ENCODE measurements at places on chromosomes 11 and 22.
A peak's percentile ranks its signal among the peaks of the same experiment; 100 is the strongest.

DNA sequence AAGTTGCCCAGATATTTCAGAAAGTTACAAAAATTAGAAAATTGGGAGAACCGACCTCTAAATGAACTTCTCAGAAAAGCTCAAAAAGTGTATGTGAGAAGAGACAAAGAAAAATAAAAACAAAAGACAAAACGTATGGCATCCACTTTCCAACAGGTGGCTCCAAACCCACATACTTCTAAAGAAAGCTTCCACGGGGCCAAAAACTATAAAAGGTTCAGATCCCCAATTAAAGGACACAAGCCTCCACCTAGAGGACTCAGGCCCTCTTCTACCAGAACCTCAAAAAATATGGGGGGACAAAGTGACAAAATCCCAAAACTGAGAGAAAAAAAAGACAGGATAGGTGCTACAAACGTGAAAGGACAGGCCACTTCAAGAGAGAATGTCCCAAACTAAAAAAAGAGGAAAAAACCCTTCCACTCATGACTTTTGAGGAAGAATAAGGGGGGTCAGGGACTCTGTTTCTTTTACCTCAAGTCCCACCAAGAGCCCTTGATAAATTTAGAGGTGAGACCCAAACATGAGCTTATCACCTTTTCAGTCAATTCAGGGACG, 8.8 kb downstream of the SCGB2A1 start:
- DNase-seq, result peak; percentile 28

- DNase-seq, result no peak
Measured at GRCh38 chr11:61110255-61111049, 8.2 kb downstream of the CD5 start.

- DNase-seq, result no peak
Measured at GRCh38 chr11:126489836-126490660, 134.6 kb downstream of the ST3GAL4 start.

GRCh38 chr11:83158965-83159901, 2.3 kb downstream of the PCF11 start:
- no peak for DNase-seq

DNA sequence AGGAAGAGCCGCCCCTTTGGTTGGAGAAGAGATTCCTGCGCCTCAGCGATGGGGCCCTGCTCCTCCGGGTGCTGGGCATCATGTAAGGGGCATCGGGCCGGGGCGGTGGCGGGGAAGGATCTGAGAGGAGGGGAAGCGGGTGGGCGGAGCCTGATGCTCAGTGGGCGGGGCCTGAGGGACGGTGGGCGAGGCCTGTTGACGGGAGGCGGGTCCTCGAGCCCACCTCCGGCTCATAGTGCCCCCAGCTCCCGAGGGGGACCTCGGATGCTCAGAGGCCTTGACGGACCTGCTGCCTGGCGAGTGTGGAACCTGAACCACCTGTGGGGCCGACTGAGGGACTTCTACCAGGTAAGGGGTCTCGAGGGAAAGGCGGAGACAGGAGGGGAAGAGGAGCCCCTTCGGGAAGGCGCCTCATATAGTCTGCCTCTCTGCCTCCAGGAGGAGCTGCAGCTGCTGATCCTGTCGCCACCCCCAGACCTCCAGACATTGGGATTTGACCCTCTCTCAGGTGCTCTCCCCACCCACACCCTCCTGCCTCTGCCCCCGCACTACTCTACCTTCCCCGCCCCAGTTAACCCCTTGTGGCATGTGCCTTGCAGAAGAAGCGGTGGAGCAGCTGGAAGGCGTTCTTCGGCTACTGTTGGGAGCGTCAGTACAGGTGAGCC, 799 bp downstream of the CCDC88B start:
- no peak for DNase-seq

Measured in NCI-H748 treated with DMSO at 0.1 percent for 48 hours (cell line).